ENCODE measurements at places on chromosomes 13 and 19.

- DNase-seq, result no peak
Observed at GRCh38 chr19:51012661-51013190, 6.8 kb downstream of the KLK10 start.

DNA sequence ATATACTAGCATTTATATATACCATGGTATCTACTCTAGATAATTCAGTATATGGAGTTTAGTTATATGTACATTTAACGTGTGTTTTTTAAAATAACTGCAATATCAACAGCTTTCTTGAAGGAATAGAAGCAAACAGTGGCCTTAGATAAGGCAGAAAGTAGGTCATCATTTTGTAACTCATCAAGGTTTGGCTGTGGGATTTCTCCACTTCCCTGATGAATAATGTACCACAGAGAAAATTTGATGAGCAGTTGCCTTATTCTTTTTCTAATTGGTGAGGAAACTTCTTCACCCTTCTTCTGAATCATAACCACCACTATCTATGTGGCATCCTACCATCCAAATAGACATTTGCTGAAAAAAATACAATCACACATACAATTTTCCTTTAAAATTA, 590.2 kb upstream of the SPRY2 start:
- DNase-seq, result no peak

DNA sequence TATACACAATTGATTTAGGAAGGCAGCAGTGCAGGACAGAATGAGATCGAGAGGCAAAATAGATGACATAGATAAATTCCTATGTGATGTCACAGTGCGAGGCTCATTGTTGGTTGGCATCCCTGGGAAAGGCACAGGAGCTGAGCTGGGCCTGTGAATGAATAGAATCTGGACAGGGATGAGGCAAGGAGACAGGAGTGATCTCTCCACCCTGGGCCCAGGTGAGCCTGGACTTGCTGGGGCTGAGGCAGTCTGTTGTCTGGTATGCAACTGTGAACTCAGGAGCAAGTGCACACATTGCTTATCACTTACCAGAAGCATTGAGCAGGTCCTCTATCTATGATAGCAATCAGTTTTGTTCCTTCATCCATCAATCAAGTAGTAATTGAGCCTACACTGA, 48.2 kb upstream of the ESD start:
- DNase-seq, result no peak

DNA sequence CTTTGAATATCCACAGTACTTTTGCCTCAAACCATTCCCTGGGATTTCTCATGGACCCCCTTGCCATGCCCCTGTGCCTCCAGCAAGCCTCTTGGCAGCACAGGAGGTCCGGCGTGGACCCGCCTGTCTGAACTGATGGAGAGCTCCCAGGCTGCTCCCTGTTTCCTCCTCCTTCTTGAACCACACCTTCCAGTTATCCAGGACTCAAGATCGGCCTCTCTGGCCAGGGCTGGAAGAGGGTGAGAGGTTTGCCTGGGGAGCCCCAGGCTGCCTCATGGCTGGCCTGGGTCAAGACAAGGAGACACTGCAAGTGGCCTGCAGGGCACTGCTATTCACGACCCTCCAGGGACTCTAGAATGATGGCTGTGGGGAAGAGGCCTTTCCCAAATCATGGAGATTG, 93.6 kb upstream of the WASF3 start:
- no peak for DNase-seq

- peak; percentile 14 for DNase-seq
Observed at GRCh38 chr13:40438022-40438680, 228.3 kb downstream of the FOXO1 start.

DNA sequence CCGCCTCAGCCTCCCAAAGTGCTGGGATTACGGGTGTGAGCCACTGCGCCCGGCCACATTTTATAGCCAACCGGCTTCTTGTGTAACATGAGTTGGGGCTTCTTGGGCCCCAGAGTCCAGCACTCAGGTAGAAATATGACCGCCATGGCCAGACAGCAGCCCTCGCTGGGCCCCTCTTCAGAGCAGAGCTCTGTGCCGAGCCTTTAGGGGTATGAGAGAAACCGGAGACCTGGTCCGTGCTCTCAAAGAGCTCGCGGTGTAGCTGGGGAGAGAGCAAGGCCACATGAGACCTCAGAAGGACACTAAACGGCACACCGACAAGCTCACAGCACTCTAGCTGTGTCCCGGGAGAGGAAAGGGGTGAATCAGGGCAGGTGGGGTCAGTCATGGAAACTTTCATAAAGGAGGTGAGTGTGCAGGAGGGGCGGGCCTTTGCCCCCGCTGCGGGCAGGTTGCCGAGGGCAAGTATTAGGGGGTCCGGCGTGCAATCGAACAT, 15.8 kb downstream of the ACTN4 start:
- DNase-seq, result no peak
